ENCODE measurements at places on chromosomes 7 and 10.

- DNase-seq = peak; percentile 98
Measured at GRCh38 chr10:59971915-59972314, 65.6 kb upstream of the CCDC6 start.

- peak; percentile 68 for DNase-seq
Measured at GRCh38 chr10:110547139-110547761, 20.2 kb upstream of the SMC3 start.

- DNase-seq = no peak
Measured at GRCh38 chr10:111560027-111560426, 483.2 kb downstream of the ADRA2A start.

- DNase-seq = no peak
Measured at GRCh38 chr10:33966946-33967345, 632.5 kb upstream of the NRP1 start.

GRCh38 chr10:529468-530230, 159.8 kb downstream of the DIP2C start:
- no peak for DNase-seq

- no peak for DNase-seq
Measured at GRCh38 chr7:142892951-142893350, 7.4 kb upstream of the TRPV6 start.

- DNase-seq = no peak
Measured at GRCh38 chr7:63043657-63044543, 954.7 kb upstream of the ZNF722 start.

DNA sequence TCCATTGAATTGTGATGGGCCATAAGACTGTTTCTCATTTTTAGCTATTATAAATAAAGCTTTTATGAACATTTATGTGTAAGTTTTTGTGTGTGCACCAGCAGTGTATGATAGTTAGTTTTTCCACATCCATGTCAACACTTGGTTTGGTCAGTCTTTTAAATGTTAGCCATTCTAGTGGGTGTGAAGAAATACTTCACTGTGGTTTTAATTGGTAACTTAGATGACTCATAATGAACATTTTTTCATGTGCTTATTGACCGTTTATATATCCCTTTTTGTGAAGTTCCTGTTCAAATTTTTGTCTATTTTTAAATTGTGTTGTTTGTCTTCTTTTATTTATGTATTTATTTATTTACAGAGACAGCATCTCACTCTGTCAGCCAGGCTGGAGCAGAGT, 23.6 kb upstream of the PDK4 start:
- DNase-seq = no peak

DNA sequence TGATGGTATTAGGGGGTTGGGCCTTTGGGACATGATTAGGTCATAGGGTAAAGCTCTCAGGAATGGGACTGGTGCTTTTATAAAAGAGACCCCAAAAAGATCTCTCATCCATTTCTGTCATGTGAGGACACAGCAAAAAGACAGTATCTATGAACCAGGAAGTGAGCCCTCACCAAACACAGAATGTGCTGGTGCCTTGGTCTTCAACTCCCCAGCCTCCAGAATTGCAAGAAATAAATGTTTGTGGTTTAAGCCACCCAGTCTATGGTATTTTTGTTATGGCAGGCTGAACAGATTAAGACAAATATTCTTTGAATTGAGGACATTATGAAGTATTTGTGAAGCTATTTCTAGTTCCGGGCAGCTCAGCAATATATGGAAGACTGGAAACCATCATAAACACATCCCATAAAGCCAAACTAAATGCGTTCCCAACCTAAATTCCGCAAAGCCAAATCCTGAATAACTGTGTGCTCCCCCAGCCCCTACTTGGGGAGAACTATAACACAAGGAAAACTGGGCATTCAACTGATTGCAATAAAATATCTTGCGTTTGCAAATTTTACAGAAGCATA, 153.7 kb downstream of the GALNT17 start:
- no peak for DNase-seq

- no peak for DNase-seq
Measured at GRCh38 chr10:100748231-100749058, 3.1 kb downstream of the PAX2 start.
